Aorta (tissue), 5 donors: ENCODE measurements at places on chromosomes 12 and 14. TPM values are rescaled to one million over a fixed set of nuclear protein-coding genes. Genes with fewer than 3 reads are reported as not detected.

- no peak overlapping the region for H3K4me3 ChIP-seq
- H3K4me1 ChIP-seq = no peaks in the 10 kb centered on the region
- no peaks in the 10 kb centered on the region for H3K27me3 ChIP-seq
- H3K27ac ChIP-seq = no peak overlapping the region
Measured at GRCh38 chr14:104561124-104561557, 18.4 kb upstream of the C14orf180 start.

GRCh38 chr12:71655495-71655894 is 8.2 kb downstream of the ZFC3H1 start:
- H3K4me1 ChIP-seq = no peaks in the 10 kb centered on the region
- peaks cover 2% of the 10 kb centered on the region for H3K36me3 ChIP-seq
- no peak overlapping the region for H3K4me3 ChIP-seq
- no peak overlapping the region for H3K27ac ChIP-seq
- H3K27me3 ChIP-seq = no peaks in the 10 kb centered on the region

DNA sequence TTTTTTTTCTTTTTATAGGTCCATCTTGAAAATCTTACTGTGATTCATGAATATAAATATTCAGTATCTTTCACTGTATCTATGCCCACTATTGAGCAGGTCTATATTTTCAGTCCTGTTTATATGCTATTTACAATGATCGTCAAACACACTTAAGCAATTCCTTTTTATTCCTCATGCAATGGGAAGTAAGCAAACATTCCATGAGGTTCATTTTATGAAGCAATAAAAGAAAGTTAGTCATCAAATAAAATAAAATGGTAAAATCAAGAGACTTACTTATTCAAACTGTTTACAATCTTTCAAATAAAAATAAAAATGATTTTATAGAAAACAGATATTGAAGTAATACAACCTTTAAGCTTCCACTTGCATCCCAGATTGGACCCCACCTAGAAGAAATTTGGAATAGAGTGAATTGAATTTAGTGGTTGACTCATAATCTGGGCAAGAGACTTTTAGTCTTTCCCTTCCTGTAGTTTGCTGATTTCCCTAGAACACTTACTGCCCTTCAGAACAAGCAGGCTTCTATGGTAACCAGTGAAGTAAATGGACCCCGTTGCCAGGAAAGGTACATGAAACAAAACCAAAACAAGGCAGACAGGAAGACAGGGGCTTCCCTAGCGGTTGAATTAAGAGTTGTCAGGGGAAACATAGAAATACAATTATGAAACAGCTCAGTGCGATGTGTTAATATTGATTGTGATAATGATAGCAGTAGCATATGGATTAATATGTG is 241.0 kb upstream of the ATP2B1 start:
- no peaks in the 10 kb centered on the region for H3K27me3 ChIP-seq
- no peaks in the 10 kb centered on the region for H3K36me3 ChIP-seq
- no peak overlapping the region for H3K4me3 ChIP-seq
- peaks cover 5% of the 10 kb centered on the region for H3K4me1 ChIP-seq
- no peak overlapping the region for H3K27ac ChIP-seq

GRCh38 chr12:57133013-57133569 is 4.8 kb downstream of the LRP1 start:
- no peak for DNase-seq
- no peaks in the 10 kb centered on the region for H3K27me3 ChIP-seq
- H3K4me3 ChIP-seq = no peak overlapping the region

The MYH6 gene
- total RNA-seq = not detected

The WNT1 gene
- total RNA-seq = not detected

GRCh38 chr14:102944448-102945330 is 22.2 kb downstream of the AMN start:
- DNase-seq = peak; percentile 44
- no peaks in the 10 kb centered on the region for H3K27me3 ChIP-seq
- H3K4me3 ChIP-seq = no peak overlapping the region
- H3K36me3 ChIP-seq = peaks cover 25% of the 10 kb centered on the region

GRCh38 chr12:23816394-23816851 is 133.0 kb downstream of the SOX5 start:
- no peak overlapping the region for H3K4me3 ChIP-seq
- no peaks in the 10 kb centered on the region for H3K27me3 ChIP-seq
- H3K27ac ChIP-seq = no peak overlapping the region
- no peaks in the 10 kb centered on the region for H3K4me1 ChIP-seq

The TAC3 gene
- not detected for total RNA-seq

GRCh38 chr14:64674829-64675228 is 29.4 kb upstream of the PLEKHG3 start:
- DNase-seq = no peak
- H3K27ac ChIP-seq = no peak overlapping the region
- H3K4me3 ChIP-seq = no peak overlapping the region

- H3K27me3 ChIP-seq = no peaks in the 10 kb centered on the region
- H3K27ac ChIP-seq = no peak overlapping the region
- H3K36me3 ChIP-seq = no peaks in the 10 kb centered on the region
- no peak overlapping the region for H3K4me3 ChIP-seq
- H3K4me1 ChIP-seq = no peaks in the 10 kb centered on the region
- DNase-seq = peak; percentile 62
Measured at GRCh38 chr12:31002361-31002725, 71.3 kb upstream of the DDX11 start.

GRCh38 chr12:106490264-106490663 is 92.5 kb upstream of the RFX4 start:
- H3K36me3 ChIP-seq = no peaks in the 10 kb centered on the region
- H3K4me1 ChIP-seq = no peaks in the 10 kb centered on the region
- no peak for DNase-seq
- H3K27me3 ChIP-seq = no peaks in the 10 kb centered on the region

The OR6C2 gene
- not detected for total RNA-seq

The DUSP16 gene
- total RNA-seq = 27.4 TPM

DNA sequence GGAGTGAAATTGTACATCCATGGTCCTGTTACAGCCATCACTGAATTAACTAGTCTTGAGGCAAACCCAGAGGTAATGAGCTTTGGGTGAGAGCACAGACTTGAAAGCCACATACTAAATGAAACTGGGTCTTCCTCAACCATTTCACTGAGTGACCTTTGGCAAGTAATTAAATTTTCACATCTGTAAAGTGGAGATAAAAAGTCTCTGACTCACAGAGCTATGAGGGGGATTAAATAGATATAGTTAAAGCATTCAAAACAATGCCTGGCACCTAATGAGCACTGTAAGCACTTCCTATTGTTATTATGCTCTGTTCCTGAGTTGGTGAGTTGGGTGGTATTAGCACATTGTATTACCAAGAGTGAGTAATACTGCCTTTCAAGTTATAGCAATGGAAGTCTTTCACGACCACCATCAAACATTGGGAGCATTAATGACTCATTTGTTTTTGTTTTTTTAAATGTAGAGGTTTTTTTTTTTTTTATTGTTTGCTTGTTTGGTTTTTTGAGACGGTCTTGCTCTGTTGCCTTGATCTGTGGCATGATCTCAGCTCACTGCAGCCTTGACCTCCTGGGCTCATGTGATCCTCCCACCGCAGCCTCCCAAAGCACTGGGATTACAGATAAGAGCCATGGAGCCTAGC is 12.5 kb upstream of the STRN3 start:
- DNase-seq = no peak

DNA sequence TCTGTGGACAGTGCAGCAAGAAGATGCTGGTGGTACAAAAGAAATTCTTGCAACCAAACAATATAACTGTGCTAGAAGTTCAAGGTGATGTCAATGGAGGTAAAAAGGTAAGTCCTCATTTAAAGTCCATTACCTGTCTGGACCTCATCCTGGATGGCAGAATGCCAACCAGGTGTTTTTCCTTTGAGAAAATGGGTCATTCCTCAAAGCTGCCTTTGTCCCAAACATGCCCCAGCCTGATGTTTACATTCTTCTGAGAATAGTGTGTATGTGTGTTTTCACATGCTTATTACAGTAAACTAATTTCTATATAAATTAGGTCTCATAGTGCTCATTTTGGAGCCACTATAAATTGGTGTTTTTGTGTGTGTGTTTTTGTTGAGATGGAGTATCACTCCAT is 24.9 kb downstream of the ACTR6 start:
- no peaks in the 10 kb centered on the region for H3K36me3 ChIP-seq
- H3K27ac ChIP-seq = no peak overlapping the region
- DNase-seq = no peak
- no peak overlapping the region for H3K4me3 ChIP-seq
- H3K27me3 ChIP-seq = no peaks in the 10 kb centered on the region

- no peaks in the 10 kb centered on the region for H3K27me3 ChIP-seq
- H3K36me3 ChIP-seq = no peaks in the 10 kb centered on the region
- no peaks in the 10 kb centered on the region for H3K4me1 ChIP-seq
- no peak overlapping the region for H3K27ac ChIP-seq
- no peak overlapping the region for H3K4me3 ChIP-seq
- no peak for DNase-seq
Measured at GRCh38 chr12:98149270-98149669, 366.1 kb upstream of the TMPO start.

The SLC10A1 gene
- total RNA-seq = not detected

The EEA1 gene
- 56.7 TPM for total RNA-seq

The CLBA1 gene
- total RNA-seq = 5.1 TPM
